ENCODE measurements at places on chromosomes 1 and 21. TPM values are rescaled to one million over a fixed set of nuclear protein-coding genes. Genes with fewer than 3 reads are reported as not detected.

NES gene
- total RNA-seq: 1.5 TPM

PTPN7 gene
- total RNA-seq: not detected

OLFML3 gene
- total RNA-seq: 418 TPM

DNA sequence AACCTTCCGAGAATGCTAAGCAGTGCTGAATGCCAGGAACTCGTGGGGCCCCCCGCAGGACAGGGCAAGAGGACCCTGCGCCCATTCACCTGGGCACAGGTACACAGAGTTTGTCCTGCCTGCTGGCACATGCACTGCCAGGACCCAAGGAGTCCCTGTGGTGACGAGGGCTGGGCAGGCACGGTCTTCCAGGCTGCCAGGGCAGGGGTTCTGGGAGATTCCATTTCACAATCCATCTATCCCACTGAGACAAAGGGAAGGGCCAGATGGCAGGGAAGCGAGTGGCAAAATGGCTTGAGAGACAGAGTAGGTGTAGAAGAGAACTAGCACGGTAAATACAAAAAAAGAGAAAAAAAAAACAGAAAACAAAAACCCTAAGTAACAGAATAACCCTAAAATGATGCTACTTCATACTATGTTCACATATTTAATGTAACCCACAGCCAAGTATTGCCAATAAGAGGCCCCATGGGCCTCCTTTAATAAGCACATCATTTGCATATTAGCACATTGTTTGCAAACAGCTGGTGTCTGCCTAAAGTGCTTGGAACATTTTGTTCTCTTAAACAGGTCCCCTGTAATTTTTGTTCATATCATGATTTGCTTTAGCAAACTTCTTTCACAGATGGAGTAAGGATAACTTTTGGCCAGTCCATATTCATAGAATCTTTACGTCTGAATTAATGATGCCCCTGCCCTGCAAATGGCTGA lies 83.8 kb downstream of the STUM start:
- no peak overlapping the region for H3K27ac ChIP-seq
- no peak overlapping the region for H3K4me3 ChIP-seq
- H3K27me3 ChIP-seq: peaks cover 10% of the 10 kb centered on the region
- DNase-seq: no peak

- no peaks in the 10 kb centered on the region for H3K36me3 ChIP-seq
- H3K4me3 ChIP-seq: no peak overlapping the region
- no peak for DNase-seq
- H3K27me3 ChIP-seq: no peaks in the 10 kb centered on the region
- no peak overlapping the region for H3K27ac ChIP-seq
These were observed 701.2 kb upstream of the PTBP2 start for GRCh38 chr1:96020378-96020777.

- H3K27me3 ChIP-seq: peaks cover 55% of the 10 kb centered on the region
- DNase-seq: no peak
- no peak overlapping the region for H3K27ac ChIP-seq
- no peaks in the 10 kb centered on the region for H3K36me3 ChIP-seq
These were observed 28.1 kb downstream of the TENT5C start for GRCh38 chr1:117633936-117634335.

Measured in osteoblast (primary cell).